Body of pancreas (tissue), 4 donors: ENCODE measurements at places on chromosomes 13 and 19. TPM values are rescaled to one million over a fixed set of nuclear protein-coding genes. Genes with fewer than 3 reads are reported as not detected.

DNA sequence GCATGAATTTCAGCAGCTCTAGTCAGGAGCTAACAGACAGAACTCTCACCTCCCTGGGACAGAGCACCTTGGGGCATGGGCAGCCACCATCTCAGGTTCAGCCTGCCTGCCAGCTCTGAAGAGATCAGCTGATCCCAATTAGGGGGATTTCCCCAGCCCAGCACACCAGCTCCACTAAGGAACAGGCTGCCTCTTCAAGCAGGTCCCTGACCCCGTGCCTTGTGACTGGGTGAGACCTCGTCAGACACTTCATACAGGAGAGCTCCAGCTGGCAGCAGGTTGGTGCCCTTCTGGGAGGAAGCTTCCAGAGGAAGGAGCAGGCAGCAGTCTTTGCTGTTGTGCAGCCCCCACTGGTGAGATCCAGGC lies 84.5 kb upstream of the UFM1 start:
- H3K27me3 ChIP-seq, result no peaks in the 10 kb centered on the region
- DNase-seq, result no peak
- no peaks in the 10 kb centered on the region for H3K4me1 ChIP-seq

DNA sequence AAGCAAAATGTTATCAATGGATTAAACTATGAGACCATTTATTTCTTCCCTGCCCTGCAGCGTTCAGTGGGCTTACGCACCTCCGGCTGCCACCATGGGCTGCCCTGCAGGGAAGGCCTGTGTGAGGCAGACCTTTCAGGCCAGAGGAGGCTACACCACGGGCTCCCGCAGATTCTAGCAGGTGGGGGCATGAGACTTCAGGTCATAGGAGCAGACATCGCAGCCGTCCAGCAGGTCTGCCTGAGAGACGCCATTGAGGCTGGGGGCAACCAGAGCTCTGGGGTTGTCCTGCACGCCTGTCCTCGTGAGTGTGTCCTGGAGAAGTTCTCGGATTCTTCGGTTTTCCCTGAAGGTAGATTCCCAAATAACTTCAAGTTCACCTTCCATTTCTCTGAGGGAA lies 9.4 kb upstream of the SLC7A9 start:
- no peaks in the 10 kb centered on the region for H3K36me3 ChIP-seq
- H3K27ac ChIP-seq, result no peak overlapping the region
- DNase-seq, result no peak

DNA sequence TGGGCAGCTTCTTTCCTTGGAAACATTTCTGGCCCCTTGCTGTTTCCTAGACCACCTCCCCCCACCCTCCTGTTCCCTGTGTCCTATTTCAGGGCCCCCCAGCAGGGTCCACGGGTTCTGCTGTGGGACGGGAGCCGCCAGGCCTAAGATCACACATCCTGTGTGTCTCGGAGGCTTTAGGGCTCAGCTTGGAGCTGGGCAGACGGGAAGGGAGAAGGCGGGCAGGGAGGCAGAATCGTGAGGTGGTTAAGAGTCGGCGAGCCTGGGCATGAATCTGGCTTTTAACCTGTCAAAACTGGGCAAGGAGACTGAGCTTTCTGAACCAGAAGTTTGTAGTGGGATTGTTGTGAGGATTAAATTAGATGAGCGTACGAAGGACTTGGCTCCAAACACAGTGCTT lies 4.8 kb downstream of the KCNC3 start:
- no peaks in the 10 kb centered on the region for H3K27me3 ChIP-seq
- no peaks in the 10 kb centered on the region for H3K36me3 ChIP-seq
- H3K27ac ChIP-seq, result no peak overlapping the region

DNA sequence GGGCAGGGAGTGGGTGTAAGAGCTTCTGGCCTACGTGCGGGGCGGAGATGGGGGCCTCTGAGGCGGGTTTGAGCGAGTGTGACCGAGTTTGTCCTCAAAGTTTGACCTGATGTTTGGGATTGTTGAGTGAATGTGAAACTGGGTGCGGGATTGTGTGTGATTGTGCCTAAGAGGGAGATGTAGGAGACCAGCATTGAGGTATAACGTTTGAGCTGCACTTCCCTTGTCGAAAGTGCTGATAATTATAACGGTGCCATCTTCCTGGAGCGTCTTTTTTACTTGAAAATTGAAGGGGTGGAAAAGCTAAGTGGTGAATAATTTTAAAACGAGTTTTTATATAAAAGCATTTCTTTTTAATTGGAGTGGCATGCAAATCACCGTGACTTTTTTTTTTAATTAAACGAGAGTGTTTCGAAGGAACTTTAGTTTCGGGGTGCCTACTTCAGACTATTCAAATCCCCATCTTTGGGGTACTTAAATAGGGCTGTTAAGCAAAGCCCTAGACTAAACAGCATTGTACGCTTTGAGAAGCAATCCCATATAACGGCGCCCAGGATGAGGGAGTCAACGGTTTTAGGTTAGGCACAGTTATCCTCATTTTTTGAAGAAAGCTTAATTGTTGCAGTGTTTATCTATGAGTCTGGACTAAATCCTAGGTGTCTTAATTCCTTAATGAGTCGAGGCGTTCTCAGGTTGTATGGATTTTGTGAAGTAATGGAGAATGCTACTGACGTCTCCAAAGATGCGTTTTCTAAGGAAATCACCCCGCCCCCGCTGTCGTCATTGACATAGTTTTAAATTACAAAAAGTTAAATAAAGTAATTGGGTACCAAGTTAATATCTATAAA lies 594 bp downstream of the ZNF146 start:
- H3K4me3 ChIP-seq, result peak overlapping the region; percentile 61
- H3K27me3 ChIP-seq, result no peaks in the 10 kb centered on the region
- peaks cover 20% of the 10 kb centered on the region for H3K4me1 ChIP-seq
- no peaks in the 10 kb centered on the region for H3K36me3 ChIP-seq

DNA sequence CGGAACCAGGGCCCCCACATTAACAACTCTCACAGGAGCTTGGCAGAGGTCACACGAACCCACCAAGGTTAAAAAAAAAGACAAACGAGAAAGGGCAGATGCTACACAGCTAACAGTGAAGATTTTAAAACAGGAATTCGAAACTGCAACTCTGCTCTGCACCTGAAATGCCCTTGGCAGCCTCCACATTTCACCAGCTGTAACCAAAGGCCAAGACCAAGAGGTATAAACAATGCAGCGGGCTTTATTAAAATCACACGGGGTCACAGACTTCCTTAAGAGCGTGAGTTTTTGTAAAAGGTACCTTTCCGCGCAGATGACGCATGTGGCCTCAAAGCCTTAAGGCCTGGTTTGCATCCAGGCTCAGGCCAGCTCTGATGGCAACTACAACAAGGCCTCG lies 88.2 kb downstream of the STK24 start:
- peaks cover 48% of the 10 kb centered on the region for H3K4me1 ChIP-seq
- H3K27ac ChIP-seq, result no peak overlapping the region
- no peaks in the 10 kb centered on the region for H3K27me3 ChIP-seq
- H3K4me3 ChIP-seq, result no peak overlapping the region

DNA sequence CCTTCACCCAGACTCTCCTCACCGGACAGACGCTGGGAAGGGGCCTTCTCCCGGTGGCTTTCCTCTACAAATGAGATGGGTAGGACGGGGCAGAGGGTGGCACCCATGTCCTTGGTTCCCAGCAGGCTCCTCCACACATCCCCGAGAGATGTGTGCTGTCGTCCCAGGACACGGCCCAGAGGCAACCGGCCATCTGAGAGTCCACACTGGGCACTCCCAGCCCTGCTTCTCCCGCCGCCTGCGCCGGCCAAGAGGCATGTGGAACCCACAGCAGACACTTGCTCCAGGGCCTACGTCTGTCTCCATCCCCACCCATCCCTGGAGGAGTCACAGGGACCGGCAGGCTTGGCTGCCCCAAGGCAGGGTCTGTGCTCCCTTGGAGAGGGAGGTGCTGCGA lies 179.9 kb downstream of the KDM4B start:
- H3K36me3 ChIP-seq, result peaks cover 10% of the 10 kb centered on the region
- H3K4me3 ChIP-seq, result no peak overlapping the region
- DNase-seq, result no peak
- H3K27me3 ChIP-seq, result no peaks in the 10 kb centered on the region

DNA sequence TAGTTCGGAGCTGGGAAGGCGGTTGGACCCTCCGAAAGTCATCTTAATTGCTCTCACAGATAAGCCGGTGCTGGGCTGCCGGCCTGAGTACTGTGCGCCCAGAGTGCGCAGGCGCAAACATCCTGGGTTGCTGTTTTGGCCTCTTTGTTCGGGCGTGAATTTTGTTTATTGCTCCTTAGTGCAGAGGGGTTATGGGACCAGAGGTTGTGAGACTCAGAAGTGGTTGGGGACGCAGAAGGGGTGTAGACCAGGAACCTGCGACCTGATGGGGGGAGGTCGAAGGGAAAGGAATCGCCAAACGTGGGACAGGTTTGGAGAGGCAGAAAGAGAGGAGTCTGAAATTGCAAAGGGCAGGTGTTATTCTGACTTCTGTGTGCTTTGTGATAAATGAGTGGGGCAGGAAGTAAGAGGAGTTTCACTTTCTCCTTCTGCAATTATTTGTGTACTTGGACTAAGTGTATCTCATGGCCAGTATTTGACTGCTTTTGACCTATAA lies 607 bp upstream of the ZNF566 start:
- H3K27me3 ChIP-seq, result no peaks in the 10 kb centered on the region
- DNase-seq, result peak; percentile 84
- H3K4me3 ChIP-seq, result peak overlapping the region; percentile 52
- peak overlapping the region; percentile 92 for H3K27ac ChIP-seq
- no peaks in the 10 kb centered on the region for H3K36me3 ChIP-seq

GRCh38 chr19:788983-789700 lies 8.1 kb upstream of the PTBP1 start:
- H3K4me1 ChIP-seq, result no peaks in the 10 kb centered on the region
- no peak for DNase-seq
- no peak overlapping the region for H3K4me3 ChIP-seq
- H3K36me3 ChIP-seq, result no peaks in the 10 kb centered on the region
- no peaks in the 10 kb centered on the region for H3K27me3 ChIP-seq

GRCh38 chr19:31071136-31071855 lies 277.9 kb downstream of the TSHZ3 start:
- H3K36me3 ChIP-seq, result no peaks in the 10 kb centered on the region
- H3K4me3 ChIP-seq, result no peak overlapping the region
- no peak for DNase-seq
- H3K27ac ChIP-seq, result no peak overlapping the region
- H3K4me1 ChIP-seq, result no peaks in the 10 kb centered on the region
- H3K27me3 ChIP-seq, result no peaks in the 10 kb centered on the region

GRCh38 chr19:30606114-30607050 lies 234.2 kb downstream of the ZNF536 start:
- no peak overlapping the region for H3K4me3 ChIP-seq
- no peak for DNase-seq
- H3K27me3 ChIP-seq, result no peaks in the 10 kb centered on the region

C1QTNF9 gene
- total RNA-seq, result 4.3 TPM

CYP4F12 gene
- total RNA-seq, result not detected

ZBTB32 gene
- total RNA-seq, result not detected

TSSK6 gene
- total RNA-seq, result 2.1 TPM

NR2F6 gene
- 67.6 TPM for total RNA-seq
